SK-MEL-5 (cell line): ENCODE measurements at places on chromosomes 13 and 19. TPM values are rescaled to one million over a fixed set of nuclear protein-coding genes. Genes with fewer than 3 reads are reported as not detected.
A peak's percentile ranks its signal among the peaks of the same experiment; 100 is the strongest.

GRCh38 chr13:76160961-76161925, 525.1 kb downstream of the LMO7 start:
- no peak for DNase-seq

DNA sequence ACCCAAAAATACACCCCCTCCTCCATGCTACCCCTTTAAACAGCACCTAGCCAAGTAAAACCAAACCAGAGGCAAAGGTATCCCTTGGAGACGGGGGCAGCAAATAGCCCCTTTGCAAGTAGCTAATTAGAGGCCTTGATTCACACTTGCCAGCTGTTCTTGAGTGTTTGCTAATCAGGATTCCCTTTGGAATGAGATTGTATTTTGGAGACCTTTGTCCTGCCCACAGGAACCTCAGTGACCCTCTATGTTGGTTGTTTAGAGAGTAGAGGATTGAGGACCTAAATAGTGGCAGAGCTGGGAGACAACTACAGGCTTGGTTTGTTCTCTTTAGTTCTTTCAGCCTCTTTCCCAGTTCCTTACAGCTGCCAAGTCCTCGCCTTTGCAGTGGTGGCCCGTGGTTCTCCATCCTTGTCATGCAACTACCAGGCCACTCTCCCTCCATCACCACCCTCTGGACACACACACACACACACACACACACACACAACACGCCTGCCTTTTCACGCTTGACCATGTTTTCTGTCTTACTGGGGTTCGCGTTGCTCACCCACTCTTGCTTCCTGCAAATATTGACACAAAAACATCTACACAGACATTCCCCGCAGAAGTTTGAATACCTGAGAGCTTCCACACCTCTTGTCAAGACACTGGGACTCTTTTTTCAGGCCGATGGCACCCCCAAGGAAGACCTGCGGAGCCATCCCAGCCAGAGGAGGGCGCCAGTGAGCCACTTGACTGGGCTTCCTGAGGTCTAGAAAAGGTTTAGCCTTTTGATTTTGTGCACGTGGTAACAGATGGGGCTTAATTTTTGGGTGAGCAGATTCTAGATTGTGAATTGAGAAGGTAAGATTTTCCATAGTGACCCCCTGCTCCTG, 80.0 kb upstream of the GPR183 start:
- peak; percentile 77 for DNase-seq

GRCh38 chr13:101988140-101988539, 413.7 kb downstream of the FGF14 start:
- DNase-seq = no peak

DNA sequence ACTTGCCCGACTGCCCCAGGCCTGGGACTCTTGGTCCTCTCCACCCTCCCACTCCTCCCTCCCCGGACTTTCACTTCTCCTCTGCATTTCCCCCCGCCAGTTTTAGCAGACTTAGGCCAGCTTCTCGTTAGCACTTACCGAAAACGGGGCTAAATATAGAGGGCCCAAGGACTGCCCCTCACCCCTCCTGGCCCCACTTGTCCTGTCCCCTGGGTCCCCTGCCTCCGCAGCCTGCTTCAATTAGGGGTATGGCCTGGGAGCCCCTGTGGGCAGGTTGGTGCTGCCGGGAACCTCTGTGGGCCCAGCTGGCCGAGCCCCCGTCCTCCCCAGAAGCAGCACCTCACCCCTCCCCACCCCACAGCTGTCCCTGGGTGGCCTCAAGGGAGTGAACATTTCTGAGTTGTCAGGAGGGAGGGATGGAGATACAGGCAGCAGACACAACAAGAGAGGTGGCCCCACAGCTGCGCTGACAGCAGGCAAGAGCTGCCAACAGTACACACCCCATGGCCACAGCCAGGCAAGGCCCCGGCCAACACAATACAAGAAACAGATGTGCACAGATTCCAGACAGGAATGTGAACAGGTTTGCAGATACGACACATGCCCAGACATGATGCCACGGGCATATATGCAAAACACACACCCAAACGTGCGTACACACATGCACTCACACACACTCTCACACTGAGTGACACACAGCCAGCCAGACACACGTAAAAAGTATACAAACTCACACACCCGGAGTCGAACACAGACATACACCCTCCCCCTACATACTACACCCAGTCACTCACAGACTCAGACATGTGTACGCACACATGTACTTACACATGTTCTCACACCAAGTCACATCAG, 2.6 kb downstream of the POU2F2 start:
- no peak for DNase-seq

DNA sequence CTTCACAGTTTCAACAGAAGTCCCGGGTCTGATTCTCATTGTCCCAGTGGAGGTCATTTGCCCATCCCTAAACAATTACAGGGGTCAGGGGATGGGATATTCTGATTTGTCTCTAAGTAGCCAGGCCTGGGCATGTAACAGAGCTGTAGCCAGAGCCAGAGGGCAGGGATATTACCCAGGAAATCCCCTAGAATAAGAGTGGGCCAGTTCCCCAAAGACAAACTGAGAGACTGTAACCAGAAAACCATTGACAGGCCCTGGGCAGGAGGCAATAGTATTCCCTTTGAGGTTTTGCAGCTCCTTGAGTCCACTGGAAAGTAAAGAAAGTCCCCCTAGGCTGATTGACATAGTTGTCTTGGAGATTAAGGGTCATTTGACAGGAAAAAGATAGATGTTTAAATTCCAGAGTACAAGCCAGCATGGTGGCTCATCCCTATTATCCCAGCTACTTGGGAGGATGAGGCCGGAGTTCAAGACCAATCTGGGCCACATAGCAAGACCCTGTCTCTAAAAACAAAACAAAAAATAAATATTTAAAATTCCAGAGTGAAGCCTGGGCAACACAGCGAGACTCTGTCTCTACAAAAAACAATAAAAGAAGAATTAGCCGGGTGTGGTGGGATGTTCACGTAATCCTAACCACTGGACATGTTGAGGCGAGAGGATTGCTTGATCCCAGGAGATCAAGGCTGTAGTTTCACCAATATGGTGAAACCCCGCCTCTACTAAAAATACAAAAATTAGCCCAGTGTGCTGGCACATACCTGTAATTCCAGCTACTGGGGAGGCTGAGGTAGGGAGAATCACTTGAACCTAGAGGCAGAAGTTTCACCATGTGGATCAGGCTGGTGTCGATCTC, 1.9 kb upstream of the SDHAF1 start:
- no peak for DNase-seq

- no peak for DNase-seq
Measured at GRCh38 chr13:42123600-42123999, 75.2 kb downstream of the DGKH start.

Gene MED26
- total RNA-seq = 4.8 and 5.5 TPM in 2 replicates

Gene HCST
- total RNA-seq = not detected in 2 replicates
